Airway epithelial cell (primary cell): ENCODE measurements at places on chromosomes 6 and 20. TPM values are rescaled to one million over a fixed set of nuclear protein-coding genes. Genes with fewer than 3 reads are reported as not detected.

TRIM31 gene
- total RNA-seq: 0.05 TPM in 1 of 2 replicates, not detected in the other

SLX4IP gene
- 3.5 and 4.7 TPM in 2 replicates for total RNA-seq

HAO1 gene
- total RNA-seq: not detected in 2 replicates

MAFB gene
- total RNA-seq: 4.8 and 6.5 TPM in 2 replicates

TMEM14C gene
- 124 and 147 TPM in 2 replicates for total RNA-seq

OPRM1 gene
- total RNA-seq: 0.42 TPM in 1 of 2 replicates, not detected in the other

FLRT3 gene
- total RNA-seq: 19.7 and 19.9 TPM in 2 replicates

RPS6KA2 gene
- total RNA-seq: 11.3 and 21.2 TPM in 2 replicates

GSTA3 gene
- total RNA-seq: not detected in 2 replicates

TSPO2 gene
- not detected in 2 replicates for total RNA-seq

AMD1 gene
- 62.0 and 80.0 TPM in 2 replicates for total RNA-seq

ZNF318 gene
- 4.4 and 6.1 TPM in 2 replicates for total RNA-seq

FANCE gene
- total RNA-seq: 20.3 and 20.8 TPM in 2 replicates

MYB gene
- total RNA-seq: 1.6 and 3.9 TPM in 2 replicates

SLC4A11 gene
- 7.9 and 13.0 TPM in 2 replicates for total RNA-seq

LRRN4 gene
- 0.14 TPM in 1 of 2 replicates, not detected in the other for total RNA-seq

WASF1 gene
- 18.0 and 23.3 TPM in 2 replicates for total RNA-seq

IP6K3 gene
- total RNA-seq: 0.07 TPM in 1 of 2 replicates, not detected in the other

PIGU gene
- total RNA-seq: 20.0 and 23.7 TPM in 2 replicates

PGC gene
- not detected in 2 replicates for total RNA-seq

TSBP1 gene
- not detected in 2 replicates for total RNA-seq

SLC2A4RG gene
- 88.0 and 107 TPM in 2 replicates for total RNA-seq

ECT2L gene
- not detected in 2 replicates for total RNA-seq

MLN gene
- not detected in 2 replicates for total RNA-seq

KHDRBS2 gene
- total RNA-seq: not detected in 2 replicates

SLC22A2 gene
- not detected in 2 replicates for total RNA-seq

IL20RA gene
- total RNA-seq: 3.7 and 3.8 TPM in 2 replicates

MUCL3 gene
- total RNA-seq: not detected in 2 replicates

ACTL10 gene
- 2.8 and 3.2 TPM in 2 replicates for total RNA-seq

GPR63 gene
- total RNA-seq: 0.51 and 0.78 TPM in 2 replicates

GRIK2 gene
- total RNA-seq: 0.07 and 1.9 TPM in 2 replicates

TRIM40 gene
- total RNA-seq: not detected in 2 replicates
